ENCODE measurements at places on chromosomes 2 and 18.

DNA sequence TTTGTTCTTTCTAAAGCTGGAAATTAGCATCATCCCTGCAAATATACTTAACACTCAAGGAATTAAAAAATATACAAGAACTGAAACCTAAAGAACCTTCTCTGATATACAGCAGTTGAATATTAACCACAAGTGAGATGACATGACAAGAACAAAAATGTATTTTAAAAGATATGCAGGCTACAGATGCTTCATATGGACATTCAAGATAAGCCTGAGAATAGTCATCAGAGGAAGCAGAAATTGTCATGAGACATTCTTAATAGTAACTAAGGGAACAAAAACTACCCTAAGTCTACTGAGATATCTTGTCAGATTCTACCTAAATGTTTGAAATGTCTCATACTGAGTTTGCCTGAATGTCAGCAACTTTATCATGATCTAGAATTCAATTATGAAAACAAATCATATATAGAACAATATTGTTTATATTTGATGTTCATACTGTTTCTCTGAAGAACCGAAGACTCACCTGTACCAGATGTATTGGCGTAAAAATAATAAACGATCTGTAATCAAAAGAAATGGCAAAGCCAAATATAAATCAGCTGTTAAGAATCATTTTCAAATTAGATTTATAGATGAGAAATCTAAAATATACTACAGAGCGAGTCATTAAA, 4.7 kb downstream of the NBAS start:
- peaks cover 15% of the 10 kb centered on the region for H3K4me1 ChIP-seq
- peaks cover 9% of the 10 kb centered on the region for H3K36me3 ChIP-seq
- H3K27me3 ChIP-seq, result no peaks in the 10 kb centered on the region
- no peak overlapping the region for H3K4me3 ChIP-seq

GRCh38 chr2:133063775-133064174, 393.8 kb upstream of the LYPD1 start:
- H3K4me3 ChIP-seq, result no peak overlapping the region

DNA sequence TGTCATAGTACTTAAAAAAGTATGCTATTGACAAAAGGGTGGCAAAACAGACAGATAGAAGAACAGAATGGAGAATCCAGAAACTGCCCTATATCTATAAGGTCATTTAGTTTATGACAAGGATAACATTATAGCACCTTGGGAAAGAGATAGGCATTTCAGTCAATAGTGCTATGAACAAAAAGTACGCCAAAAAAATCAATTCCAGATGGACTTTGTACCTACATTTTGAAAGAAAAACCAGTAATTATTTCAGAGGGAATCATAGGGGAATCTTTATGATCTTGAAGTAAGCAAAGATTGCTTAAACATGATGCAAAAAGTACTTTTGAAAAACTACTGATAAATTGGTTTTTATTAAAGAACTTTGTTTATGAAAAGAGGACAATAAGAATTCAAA, 59.9 kb upstream of the SETBP1 start:
- no peak overlapping the region for H3K27ac ChIP-seq
- H3K36me3 ChIP-seq, result no peaks in the 10 kb centered on the region
- H3K4me3 ChIP-seq, result no peak overlapping the region
- no peaks in the 10 kb centered on the region for H3K4me1 ChIP-seq
- H3K27me3 ChIP-seq, result no peaks in the 10 kb centered on the region

DNA sequence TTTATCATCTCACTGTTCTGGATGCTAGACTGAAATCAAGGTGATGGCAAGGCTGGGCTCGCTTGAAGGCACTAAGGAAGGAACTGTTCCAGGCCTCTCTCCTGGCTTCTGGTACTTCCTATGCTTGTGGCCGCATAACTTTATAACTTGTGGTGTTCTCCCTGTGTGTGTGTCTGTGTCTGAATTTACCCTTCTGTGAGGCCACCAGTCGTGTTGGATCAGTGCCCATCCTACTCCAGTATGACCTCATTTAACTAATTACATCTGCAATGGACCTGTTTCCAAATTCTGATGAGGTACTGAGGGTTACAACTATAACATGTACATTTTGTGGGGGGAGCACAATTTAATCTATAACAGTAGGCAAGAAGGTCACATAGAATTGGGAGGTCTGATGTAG, 41.6 kb downstream of the LYPD6B start:
- H3K27ac ChIP-seq, result no peak overlapping the region
- no peaks in the 10 kb centered on the region for H3K36me3 ChIP-seq
- no peaks in the 10 kb centered on the region for H3K27me3 ChIP-seq
- no peaks in the 10 kb centered on the region for H3K4me1 ChIP-seq
- no peak overlapping the region for H3K4me3 ChIP-seq
- DNase-seq, result no peak

DNA sequence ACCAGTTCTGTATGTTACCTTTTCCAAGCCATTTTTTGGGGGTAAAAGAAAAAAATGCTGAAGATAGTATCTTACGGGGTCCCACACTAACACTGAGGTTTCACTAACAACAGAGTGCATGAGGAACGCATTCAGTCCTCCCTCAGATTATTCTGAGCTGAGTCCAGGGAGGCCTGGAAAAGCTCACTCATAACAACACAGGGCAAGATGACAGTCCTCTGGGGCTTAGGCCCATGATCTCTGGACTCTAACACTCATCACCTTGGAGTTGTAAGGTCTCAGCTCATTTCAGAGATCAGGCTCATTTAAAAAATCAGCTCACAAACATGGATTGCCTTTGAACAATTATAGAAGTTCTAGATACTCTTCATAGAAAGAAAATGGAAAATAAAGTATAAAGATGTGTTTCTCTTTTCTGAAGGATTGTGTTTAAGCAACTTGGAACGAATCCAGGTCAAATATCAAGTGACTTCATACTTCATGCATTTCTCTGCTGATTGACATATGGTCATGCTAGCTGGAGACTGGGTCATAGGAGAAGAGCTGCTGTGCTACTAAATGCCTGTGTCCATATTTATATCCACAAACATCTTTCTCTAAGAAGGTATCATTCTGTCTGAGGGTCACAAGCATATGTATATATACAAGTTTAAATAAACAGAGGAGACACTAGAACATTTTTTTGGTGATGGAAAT, 265.8 kb downstream of the ALK start:
- no peaks in the 10 kb centered on the region for H3K4me1 ChIP-seq
- no peaks in the 10 kb centered on the region for H3K27me3 ChIP-seq
- no peak for DNase-seq
- no peak overlapping the region for H3K27ac ChIP-seq

GRCh38 chr2:129902731-129903585, 76.5 kb upstream of the RAB6C start:
- peak; percentile 10 for DNase-seq
- no peak overlapping the region for H3K27ac ChIP-seq
- no peaks in the 10 kb centered on the region for H3K36me3 ChIP-seq
- no peaks in the 10 kb centered on the region for H3K27me3 ChIP-seq
- no peak overlapping the region for H3K4me3 ChIP-seq
- no peaks in the 10 kb centered on the region for H3K4me1 ChIP-seq

DNA sequence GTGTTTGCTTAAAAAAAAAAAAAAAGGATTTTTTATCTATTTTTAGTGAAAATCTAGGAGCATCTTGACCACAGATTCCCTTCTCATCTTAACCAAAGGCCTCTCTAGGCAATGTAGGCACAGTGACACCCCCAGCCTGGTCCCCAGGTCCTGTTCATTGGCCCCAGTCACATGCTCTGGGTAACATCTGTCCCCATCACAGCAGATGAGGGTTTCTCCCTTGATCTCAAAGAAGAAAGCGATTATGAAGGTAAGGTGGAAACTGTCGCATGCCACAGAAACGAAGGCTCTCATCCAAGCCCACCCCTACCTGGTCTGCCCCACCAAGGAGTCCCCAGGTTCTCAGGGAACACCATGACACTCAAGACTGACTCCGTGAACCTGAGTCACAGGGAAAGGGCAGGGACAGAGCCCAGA, 4.7 kb downstream of the HS6ST1 start:
- no peaks in the 10 kb centered on the region for H3K27me3 ChIP-seq
- peaks cover 76% of the 10 kb centered on the region for H3K4me1 ChIP-seq
- H3K27ac ChIP-seq, result no peak overlapping the region
- H3K4me3 ChIP-seq, result no peak overlapping the region
- no peak for DNase-seq

DNA sequence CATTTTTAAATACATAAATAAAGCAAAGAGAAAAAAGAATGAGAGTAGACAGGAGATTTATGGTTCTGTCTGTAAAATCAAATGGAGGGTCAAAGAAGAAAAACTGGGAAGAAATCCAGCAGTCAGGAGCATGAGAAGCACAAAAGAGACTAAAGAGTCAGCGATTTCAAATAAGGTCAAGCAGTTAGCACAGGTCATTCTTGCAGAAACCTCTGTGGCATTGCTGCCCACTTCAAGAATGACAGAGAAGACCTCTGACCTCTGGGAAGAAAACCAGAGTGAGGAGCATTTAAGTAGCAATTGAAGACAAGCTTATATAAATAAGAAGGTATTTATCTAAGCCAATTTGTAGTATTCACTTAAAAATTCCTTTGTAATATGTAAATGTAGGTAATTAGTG, 172.0 kb upstream of the SPOPL start:
- no peak overlapping the region for H3K27ac ChIP-seq
- no peaks in the 10 kb centered on the region for H3K36me3 ChIP-seq
- H3K4me1 ChIP-seq, result no peaks in the 10 kb centered on the region
- H3K27me3 ChIP-seq, result no peaks in the 10 kb centered on the region

- H3K27ac ChIP-seq, result no peak overlapping the region
- H3K36me3 ChIP-seq, result peaks cover 9% of the 10 kb centered on the region
- no peak overlapping the region for H3K4me3 ChIP-seq
- DNase-seq, result no peak
- H3K4me1 ChIP-seq, result no peaks in the 10 kb centered on the region
These were observed 6.2 kb downstream of the PDCL3 start for GRCh38 chr2:100568989-100569388.

- no peak overlapping the region for H3K4me3 ChIP-seq
- DNase-seq, result no peak
- H3K36me3 ChIP-seq, result no peaks in the 10 kb centered on the region
- H3K27me3 ChIP-seq, result peaks cover 6% of the 10 kb centered on the region
- H3K4me1 ChIP-seq, result no peaks in the 10 kb centered on the region
These were observed 188.9 kb downstream of the SH3BP4 start for GRCh38 chr2:235140801-235141081.

- H3K27me3 ChIP-seq, result no peaks in the 10 kb centered on the region
- no peaks in the 10 kb centered on the region for H3K4me1 ChIP-seq
- no peak for DNase-seq
These were observed 307.6 kb downstream of the RIT2 start for GRCh38 chr18:42807887-42808286.

DNA sequence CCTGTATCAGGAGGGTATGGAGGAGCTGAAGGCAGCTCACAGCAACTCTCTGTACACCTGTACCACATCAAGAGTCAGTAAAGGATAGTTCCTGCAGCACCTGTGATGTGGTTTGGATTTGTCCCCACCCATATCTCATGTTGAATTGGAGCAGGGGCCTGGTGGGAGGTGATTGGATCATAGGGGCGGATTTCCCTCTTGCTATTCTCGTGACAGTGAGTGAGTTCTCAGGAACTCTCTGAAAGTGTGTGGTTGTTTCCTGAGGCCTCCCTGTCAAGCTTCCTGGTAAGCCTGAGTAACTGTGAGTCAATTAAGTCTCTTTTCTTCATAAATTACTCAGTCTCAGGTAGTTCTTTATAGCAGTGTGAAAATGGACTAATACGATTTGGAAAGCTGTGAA, 28.9 kb downstream of the OSBPL1A start:
- no peaks in the 10 kb centered on the region for H3K27me3 ChIP-seq
- H3K27ac ChIP-seq, result no peak overlapping the region
- H3K4me1 ChIP-seq, result no peaks in the 10 kb centered on the region
- H3K4me3 ChIP-seq, result no peak overlapping the region
- DNase-seq, result no peak

DNA sequence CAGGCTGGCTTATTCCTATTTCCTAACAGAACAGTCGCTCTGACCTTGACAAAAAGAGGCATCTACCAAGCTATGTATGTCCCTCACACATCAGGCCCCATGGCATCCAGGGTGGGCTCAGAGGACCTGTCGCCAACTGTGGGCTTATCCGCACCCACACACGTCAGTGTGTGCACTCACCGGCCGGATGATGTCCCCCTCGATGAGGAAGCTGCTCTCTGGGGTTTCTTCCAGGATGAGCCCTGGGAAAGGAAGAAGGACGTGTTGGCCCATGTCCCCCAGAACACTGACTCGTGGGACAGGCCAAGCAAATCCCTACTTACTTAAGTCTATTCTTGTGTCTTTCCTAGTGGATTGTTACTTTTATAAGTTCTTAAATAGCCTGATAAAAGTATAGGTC, 3.1 kb downstream of the ASTL start:
- DNase-seq, result no peak
- no peaks in the 10 kb centered on the region for H3K4me1 ChIP-seq
- H3K36me3 ChIP-seq, result no peaks in the 10 kb centered on the region
- no peaks in the 10 kb centered on the region for H3K27me3 ChIP-seq
- H3K27ac ChIP-seq, result no peak overlapping the region

GRCh38 chr2:20208476-20208859, 16.5 kb downstream of the SDC1 start:
- H3K4me1 ChIP-seq, result peaks cover 97% of the 10 kb centered on the region
- DNase-seq, result no peak
- no peaks in the 10 kb centered on the region for H3K27me3 ChIP-seq
- peak overlapping the region; percentile 94 for H3K27ac ChIP-seq
- peaks cover 6% of the 10 kb centered on the region for H3K36me3 ChIP-seq

DNA sequence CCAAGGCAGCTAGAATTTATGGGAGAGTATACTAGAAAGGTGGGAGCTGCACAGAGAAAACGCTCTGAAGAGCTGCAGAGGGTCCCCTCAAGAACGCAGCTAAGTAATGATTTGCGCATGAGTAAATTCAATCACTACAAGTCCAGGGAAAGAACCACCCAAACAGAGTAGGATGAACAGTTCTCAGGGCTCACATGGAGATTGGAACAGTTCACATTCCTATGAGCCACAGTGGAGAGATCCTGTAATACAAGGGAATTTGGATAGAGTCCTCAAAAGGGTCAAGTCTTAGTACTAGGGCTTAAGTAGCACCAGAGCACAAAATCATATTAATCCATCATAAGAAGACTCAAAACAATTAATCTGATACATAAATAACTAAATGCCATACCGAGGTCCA, 12.7 kb downstream of the OLA1 start:
- DNase-seq, result no peak
- H3K4me3 ChIP-seq, result no peak overlapping the region
- H3K4me1 ChIP-seq, result no peaks in the 10 kb centered on the region
- no peaks in the 10 kb centered on the region for H3K36me3 ChIP-seq
- H3K27me3 ChIP-seq, result no peaks in the 10 kb centered on the region

- no peaks in the 10 kb centered on the region for H3K36me3 ChIP-seq
- no peaks in the 10 kb centered on the region for H3K27me3 ChIP-seq
- DNase-seq, result no peak
- H3K4me3 ChIP-seq, result no peak overlapping the region
These were observed 1435.7 kb downstream of the LRP1B start for GRCh38 chr2:140695155-140695554.

- DNase-seq, result no peak
- no peak overlapping the region for H3K27ac ChIP-seq
- H3K4me1 ChIP-seq, result no peaks in the 10 kb centered on the region
These were observed 182.4 kb upstream of the ERBB4 start for GRCh38 chr2:212721026-212721451.
